Natural killer cell (primary cell): ENCODE measurements at places on chromosomes 7 and 10.

DNA sequence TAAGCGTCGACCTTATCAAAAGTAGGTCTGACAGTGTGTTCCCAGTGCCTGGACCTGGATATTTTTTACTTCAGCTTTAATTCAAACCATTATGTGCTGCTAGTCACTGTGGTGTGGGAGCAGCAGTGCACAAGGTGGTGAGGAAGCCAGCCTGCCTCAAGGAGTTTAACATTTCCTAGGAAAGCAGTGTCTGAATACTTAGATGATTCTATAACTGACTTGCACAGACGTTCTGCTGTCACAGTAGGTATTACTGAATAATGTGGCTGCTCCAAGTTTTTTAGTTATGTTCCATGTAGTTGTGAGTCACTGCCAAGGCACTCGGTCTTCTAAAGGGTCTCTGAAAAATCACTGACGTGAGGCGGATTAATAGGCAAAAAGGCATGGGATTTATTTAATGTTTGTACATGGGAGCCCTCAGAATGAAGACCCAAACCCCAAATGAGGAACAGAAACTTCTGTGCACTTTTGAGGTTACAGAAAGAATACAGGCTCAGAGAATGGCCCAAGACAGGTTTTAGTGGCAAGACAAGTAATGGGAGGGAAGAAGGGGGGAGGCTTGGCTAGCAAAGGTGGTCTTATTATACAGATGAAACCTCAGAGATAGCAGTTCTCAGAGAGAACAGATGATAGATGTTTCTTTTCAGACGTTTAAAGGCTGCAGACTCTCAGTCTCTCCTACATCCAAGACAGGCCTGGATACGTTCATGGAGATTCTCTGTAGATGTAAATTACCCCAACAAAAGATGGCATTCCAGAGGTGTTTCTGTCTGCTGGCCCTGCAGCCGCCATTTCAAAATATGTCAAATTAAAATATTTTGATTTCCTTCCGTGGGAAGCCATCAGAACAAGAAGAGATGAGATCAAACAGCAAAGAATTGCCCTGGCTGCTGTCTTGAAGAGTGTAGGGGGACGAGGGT, 209.3 kb downstream of the SDK1 start:
- DNase-seq = no peak

DNA sequence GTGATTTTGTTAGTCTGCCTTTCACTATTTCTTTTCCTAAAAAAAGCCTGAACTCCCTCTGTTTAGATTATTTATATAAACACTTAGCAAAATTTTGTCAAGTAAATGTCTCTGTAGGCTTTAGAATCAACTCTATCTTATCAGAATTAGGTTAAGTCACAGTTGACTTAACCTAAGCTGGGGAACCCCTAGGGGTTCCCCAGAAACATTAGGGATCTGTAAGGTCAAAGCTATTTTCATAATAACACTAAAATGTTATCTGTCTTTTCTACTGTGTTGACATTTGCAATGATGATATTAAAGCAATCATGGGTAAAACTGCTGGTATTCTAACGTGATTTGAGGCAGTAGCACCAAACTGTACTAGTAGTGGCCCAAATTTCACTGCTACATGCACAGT, 24.3 kb downstream of the DYNC1I1 start:
- DNase-seq = no peak

GRCh38 chr7:380139-380485, 90.1 kb downstream of the FOXL3 start:
- DNase-seq = peak; percentile 65

GRCh38 chr10:12965571-12965970, 35.9 kb downstream of the CCDC3 start:
- no peak for DNase-seq

- DNase-seq = peak; percentile 83
Measured at GRCh38 chr10:133357285-133358161, at the start of gene FUOM. Gene FUOM (minus strand): TSS chr10:133358019. CDS start chr10:133358007, 12 bp downstream.

- DNase-seq = no peak
Measured at GRCh38 chr10:12629767-12630165, 280.4 kb downstream of the CAMK1D start.

DNA sequence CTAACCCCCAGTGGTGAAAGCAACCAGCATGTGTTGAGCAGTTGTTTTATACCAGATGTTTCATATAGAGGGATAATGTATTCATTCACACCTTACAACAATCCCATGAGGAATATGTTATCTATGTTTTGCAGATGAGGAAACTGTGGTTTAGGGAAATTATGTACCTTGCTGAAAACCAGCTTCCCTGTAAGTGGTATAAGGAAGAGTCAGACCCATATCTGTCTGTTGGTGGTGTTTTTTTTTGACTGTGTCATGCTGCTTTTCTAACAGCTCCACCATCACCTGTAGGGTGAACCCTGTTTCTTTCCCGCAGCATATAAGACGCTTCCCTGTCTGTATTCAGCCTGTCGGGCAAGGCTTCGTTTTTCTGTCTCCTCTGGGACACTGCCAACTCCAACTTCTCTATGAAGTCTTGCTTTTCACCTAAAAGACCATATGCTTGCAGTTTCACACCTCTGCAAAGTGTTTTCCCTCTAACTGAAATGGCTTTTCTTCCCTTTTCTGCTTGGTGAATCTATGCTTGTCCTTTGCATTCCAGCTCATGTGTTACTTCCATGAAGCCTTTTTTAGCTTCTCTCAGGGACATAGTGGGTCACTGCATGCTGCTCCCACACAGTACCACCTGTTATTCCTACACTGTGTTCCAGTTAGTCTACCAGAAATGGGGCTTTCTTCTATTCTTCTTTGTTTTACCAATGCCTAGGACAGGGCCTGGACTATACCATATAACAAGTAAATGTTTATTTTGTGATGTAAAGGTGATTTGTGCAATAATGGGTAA, 92.8 kb downstream of the ST7 start:
- DNase-seq = no peak

DNA sequence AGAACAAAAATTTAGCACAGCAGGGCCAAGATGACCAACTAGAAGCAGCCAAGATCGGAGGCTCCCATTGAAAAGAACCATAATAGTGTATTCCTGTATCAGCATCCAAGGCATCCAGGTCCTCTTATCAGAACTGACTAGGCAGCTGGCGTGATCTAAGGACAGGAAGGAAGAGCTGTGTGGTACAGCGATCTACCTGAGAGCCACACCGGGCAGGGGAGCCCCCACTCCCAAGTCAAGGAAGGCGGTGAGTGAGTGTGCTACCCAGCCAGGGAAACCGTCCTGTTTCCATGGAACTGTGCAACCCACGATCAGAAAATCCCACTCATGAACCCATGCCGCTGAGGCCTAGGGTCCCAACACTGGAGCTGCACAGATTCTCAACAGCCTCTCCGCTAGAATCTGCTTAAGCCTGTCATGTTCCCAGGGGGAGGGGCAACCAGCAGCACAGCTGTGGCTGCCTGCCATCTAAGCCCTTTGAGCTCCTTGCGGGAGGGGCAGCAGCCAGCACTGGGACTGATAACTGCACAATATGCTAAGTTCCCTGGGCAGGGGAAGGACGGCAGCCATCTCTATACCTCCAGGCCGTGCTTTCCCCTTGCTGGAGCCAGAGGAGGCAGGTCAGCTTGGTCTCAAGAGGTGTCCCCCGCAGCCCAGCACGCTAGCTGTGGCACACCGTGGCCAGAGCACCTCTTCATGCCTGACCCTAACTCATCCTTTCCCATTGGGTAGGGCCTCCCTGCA, 213.0 kb upstream of the SMIM30 start:
- DNase-seq = no peak

GRCh38 chr10:13743101-13743693, 156.4 kb downstream of the PRPF18 start:
- DNase-seq = no peak

DNA sequence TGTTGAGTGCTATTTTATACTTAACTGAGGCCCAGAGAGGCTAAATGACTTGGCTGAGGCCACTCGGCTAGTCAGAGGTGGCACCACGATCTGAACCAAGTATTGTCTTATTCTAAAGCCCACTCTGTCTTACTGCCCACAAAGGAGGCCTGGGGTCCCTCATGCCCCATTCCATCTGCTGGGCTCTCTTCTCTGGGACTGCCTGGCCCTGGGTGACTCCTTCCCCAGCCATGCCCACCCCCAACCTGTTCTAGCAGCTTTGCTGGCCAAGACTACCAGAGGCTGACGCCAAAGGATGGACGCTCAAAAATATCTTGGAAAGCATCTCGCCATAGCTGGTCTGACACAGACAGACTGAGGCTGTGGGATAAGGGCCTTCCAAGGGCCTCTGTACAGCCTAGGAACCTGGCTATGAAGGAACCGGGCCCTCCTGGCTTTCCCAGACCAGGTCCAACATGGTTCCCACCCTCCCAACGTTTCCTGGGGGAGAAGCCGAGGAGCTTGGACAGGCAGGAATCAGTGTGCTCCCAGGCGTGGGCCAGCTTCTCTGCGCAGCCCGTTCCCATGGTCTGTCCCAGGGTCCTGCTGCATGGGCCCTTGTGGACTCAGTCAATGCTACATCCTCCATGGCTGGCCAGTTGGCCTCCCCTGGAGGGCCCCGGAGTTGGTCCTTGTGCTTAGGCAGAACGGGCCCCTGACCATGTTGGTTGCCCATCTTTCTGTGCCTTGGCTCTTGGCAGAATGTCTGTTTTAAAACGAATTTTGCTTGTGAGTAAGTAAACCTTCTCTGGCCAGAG, 11.7 kb downstream of the HSPA12A start:
- DNase-seq = no peak

DNA sequence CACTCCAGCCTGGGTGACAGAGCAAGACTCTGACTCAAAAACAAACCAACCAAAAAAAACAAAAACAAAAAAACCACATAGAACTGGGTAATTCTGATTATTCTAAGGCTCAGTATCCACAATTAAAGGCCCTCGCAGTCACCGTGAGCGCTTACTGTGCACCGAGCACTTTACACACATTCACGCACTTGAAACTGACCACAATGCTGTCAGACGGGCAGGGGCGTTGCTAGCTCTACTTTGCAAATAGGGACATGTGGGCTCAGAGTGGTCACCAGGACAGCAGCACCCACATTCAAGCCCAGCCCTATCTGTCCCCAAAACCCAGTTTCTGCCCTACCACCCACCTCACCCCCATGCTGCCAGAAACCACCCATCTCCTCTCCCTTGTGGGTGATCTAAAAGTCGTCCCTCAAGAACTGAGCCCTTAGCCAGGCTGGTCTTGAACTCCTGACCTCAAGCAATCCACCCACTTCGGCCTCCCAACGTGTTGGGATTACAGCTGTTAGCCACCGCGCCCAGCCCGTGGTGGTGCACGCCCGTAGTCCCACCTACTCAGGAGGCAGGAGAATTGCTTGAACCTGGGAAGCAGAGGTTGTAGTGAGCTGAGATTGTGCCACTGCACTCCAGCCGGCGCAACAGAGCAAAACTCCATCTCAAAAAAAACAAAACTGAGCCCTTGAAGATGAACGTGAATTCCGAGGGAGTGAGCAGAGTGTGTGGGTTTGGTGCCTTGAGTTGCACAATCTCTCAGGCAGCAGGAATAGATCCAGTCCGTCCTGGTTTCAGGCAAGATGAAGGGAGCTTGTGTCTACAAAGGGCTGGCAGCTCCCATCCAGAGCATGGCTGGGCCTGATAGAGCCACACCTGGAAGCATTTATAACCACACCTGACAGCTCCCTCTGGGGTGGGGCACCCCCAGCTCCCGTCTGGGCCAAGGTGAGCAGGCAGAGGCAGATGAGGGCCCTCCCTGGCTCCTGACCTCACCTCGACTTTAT, 5.4 kb upstream of the HSPB1 start:
- DNase-seq = no peak

GRCh38 chr10:63157845-63158624, 24.9 kb downstream of the NRBF2 start:
- peak; percentile 92 for DNase-seq
